ENCODE measurements at places on chromosomes 13 and 19.

DNA sequence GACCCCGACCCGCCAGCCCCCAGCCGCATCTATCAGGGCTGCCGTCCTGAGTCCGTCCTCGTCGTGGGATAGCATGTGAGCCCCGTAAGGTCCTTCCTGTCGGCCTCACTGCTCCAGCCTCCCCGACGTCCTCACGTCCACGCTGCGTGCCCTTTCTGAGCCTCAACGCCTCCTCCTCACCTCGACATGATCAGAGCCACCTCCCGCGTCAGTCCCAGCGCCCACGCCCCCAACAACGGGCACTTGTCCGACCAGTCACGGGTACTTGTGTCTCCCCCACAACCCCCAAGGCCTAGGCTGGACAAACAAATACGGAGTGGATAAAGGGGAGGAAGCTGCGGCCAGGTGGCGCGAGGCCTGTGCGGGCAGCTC, 665 bp downstream of the ZNF497 start:
- DNase-seq: peak; percentile 76

GRCh38 chr13:30785191-30785850, 50.0 kb downstream of the ALOX5AP start:
- no peak for DNase-seq

DNA sequence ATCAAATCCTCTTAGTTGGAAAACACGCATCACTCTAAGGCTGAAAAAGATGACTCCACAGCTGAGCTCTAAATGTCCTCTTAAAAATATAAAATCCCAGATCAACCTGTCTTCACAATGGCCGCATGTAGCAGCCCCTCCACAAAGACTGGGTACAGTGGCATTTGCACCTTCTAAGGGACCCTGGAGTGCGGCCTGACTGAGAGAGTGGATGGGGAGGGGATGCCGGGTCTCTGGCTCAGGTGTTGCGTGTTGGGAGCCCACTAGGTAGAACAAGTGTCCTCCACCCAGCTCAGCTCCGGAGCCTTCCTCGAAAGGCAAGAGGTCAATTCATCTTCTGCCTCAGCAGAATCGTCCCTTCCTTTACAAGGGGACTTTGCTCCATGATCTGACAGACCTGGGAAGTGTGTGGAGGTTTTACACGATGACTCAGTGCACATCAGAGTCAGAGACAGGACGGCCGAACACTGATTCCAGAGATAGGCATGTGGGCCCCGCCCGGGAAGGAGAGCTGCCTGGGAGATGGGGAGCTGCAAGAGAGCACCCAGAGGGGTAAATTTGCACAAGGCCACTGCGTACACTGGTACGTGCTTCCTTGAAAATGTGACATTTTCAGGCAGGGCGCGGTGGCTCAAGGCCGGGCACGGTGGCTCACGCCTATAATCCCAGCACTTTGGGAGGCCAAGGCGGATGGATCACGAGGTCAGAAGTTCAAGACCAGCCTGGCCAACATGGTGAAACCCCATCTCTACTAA, 23.5 kb upstream of the SLC15A1 start:
- no peak for DNase-seq

DNA sequence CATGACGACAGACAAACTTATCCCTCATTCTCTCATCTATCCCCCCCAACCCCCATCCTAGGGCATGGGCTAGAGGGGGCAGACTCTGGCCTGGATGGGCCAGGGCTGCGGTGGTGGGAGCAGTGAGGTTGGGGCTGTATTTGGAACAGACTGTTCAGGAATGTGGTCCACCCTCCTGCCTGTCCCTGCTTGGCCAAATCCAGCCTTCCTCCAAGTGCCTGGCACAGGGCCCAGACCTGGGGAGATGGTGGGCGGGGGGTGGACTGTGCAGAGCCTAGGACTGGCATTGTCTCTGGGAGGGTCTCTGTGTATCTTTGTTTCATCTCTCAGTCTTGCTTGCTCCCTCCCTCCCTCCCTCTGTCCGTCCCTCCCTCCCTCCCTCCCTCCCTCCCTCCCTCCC, 14.2 kb downstream of the EGLN2 start:
- DNase-seq: no peak

- no peak for DNase-seq
Measured at GRCh38 chr19:3159565-3159964, 19.0 kb upstream of the S1PR4 start.

DNA sequence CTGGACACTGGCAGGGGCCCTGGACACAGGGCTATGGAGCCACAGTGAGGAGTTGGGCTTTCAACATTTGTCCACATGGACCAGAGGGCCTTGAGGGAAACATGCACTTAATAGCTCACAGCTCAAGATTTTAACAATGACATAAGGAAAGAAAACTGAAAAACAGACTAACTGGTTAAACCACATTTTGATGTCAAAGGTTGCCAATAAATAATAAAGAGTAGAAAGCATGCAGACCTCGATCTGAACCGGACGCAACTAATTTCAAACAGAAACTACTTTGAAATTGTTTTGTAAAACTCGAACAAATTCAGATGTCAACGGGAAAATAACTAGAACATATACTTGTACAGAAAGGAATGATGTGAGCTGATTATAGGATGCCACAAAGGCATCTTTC, 15.5 kb upstream of the ZNF888 start:
- DNase-seq: no peak

- no peak for DNase-seq
Measured at GRCh38 chr19:31352296-31352781, 3.1 kb upstream of the TSHZ3 start.

GRCh38 chr19:51749979-51750378, 1.7 kb downstream of the FPR1 start:
- no peak for DNase-seq

GRCh38 chr19:402786-403185, 6.2 kb downstream of the C2CD4C start:
- no peak for DNase-seq

GRCh38 chr19:11446271-11446651, 10.8 kb downstream of the PRKCSH start:
- DNase-seq: no peak

Measured in stimulated activated CD8-positive, alpha-beta memory T cell treated with anti-CD3 and anti-CD28 coated beads, Interleukin-4, amount 100 ng/mL, for 48 hours (primary cell).